ENCODE measurements at places on chromosomes 6 and 20. TPM values are rescaled to one million over a fixed set of nuclear protein-coding genes. Genes with fewer than 3 reads are reported as not detected.

DNA sequence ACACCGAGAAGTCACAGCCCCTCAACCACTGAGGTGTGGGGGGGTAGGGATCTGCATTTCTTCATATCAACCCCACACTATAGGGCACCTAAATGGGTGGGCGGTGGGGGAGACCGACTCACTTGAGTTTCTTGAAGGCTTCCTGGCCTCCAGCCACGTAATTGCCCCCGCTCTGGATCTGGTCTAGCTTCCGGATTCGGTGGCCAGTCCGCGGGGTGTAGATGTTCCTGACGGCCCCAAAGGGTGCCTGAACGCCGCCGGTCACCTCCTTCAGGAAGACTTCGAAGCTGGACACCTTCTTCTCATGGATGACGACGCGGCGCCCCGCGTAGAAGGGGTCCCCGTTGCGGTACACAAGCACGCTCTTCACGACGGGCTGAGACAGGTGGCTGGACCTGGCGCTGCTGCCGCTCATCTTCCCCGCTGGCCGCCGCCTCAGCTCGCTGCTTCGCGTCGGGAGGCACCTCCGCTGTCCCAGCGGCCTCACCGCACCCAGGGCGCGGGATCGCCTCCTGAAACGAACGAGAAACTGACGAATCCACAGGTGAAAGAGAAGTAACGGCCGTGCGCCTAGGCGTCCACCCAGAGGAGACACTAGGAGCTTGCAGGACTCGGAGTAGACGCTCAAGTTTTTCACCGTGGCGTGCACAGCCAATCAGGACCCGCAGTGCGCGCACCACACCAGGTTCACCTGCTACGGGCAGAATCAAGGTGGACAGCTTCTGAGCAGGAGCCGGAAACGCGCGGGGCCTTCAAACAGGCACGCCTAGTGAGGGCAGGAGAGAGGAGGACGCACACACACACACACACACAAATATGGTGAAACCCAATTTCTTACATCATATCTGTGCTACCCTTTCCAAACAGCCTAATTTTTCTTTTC, at the start of gene DCDC2:
TSS of gene DCDC2 (minus strand) at position 724 of the 883 bp plus-strand sequence. CDS start at position 415, 309 bp downstream.
- peak; percentile 22 for DNase-seq

DNA sequence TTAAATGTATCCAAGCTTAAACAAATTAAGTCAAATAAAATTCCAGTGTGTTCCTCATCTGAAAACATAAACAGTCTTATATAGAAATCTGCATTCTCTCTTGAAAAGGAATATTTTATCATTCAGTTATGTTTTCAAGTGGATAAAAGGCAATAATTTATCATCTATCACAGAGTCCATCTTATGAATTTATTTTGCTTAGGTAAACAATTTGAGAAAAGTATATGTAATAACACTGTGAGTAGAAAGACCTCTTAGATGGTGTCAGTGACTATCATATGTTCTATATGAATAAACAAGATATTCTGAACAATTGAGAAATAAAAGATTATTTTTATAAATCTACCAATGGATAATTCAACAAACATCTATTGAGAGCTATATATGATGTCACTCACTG, 397.6 kb upstream of the GJE1 start:
- no peak for DNase-seq

DNA sequence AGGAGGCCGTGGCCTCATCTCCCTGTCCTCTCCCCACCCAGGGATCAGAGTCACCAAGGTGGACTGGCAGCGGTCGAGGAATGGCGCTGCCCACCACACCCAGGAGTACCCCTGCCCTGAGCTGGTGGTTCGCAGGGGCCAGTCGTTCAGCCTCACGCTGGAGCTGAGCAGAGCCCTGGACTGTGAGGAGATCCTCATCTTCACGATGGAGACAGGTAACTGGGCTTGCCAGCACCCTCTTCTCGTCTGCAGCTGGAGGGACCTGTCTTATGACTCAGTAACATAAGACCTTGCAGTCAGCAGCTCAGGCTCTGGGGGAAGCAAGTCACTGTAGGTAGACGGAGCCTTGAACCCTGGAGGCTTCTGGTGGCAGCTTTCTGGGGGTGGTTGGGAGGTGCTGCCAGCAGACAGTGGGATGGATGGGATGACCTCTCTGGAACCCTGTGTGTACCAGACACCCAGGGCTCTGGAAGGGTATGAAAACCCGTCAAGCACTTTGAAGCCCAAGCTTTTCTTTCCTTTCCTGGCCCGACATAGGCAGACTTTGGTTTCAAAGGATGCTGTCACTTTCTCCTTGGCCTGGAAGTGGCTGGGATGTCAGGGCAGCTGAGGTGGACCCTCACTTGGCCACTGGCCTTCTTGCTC, 13.8 kb downstream of the TGM6 start:
- DNase-seq, result no peak

- peak; percentile 97 for DNase-seq
Measured at GRCh38 chr6:137016356-137016755, 28.4 kb downstream of the IL20RA start.

DNA sequence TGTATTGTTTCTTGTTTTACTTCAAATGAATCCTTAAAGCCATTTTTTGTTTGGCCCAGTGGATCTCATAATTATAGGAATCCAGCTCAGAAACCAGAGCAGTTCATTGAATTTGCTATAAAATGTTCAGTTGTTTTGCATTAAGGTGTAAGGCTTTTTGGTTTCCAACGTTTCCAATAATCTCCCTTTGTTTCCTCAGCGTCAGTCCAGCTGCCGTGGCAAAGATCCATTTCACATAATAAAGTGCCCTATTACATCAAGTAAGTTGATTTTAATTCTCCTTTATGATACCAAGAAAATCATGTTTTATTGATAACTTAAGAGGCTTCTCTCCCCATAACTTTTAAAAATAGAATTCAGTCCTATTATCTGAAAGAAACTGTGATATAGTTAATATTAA, 472.6 kb downstream of the UTRN start:
- no peak for DNase-seq

- no peak for DNase-seq
Measured at GRCh38 chr6:163281634-163282033, 132.9 kb upstream of the QKI start.

- DNase-seq, result peak; percentile 77
Measured at GRCh38 chr6:146968041-146968760, 236.0 kb upstream of the STXBP5 start.

GRCh38 chr6:11486959-11487358, 50.6 kb upstream of the TMEM170B start:
- DNase-seq, result no peak

GRCh38 chr6:80541886-80542285, 435.4 kb downstream of the BCKDHB start:
- no peak for DNase-seq

- no peak for DNase-seq
Measured at GRCh38 chr6:82603871-82604270, 240.3 kb downstream of the TPBG start.

Gene COL12A1
- total RNA-seq, result 106 TPM

Gene BPIFA1
- not detected for total RNA-seq

Gene FAXC
- total RNA-seq, result 7.4 TPM

Gene RTN4IP1
- total RNA-seq, result 5.3 TPM

Gene GLP1R
- not detected for total RNA-seq

Gene FAM184A
- 2.0 TPM for total RNA-seq
